ENCODE measurements at places on chromosomes 3 and 15.

DNA sequence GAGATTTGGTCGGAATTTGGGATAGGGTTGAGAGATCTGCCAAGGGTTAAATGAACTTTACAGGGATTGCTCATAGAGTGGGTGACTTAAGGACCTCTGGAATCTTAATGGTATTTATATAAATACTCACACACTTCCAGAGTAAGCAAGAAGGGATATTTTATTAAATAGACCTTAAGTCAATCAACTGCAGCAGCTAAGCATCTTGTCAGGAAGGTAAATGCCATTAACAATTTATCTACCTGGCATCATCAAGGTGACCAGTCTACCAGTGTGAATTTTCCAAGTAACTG is 123.9 kb downstream of the FEZF2 start:
- no peak for DNase-seq

- no peak for DNase-seq
These were observed 93.9 kb upstream of the ABHD17C start for GRCh38 chr15:80601256-80601655.

DNA sequence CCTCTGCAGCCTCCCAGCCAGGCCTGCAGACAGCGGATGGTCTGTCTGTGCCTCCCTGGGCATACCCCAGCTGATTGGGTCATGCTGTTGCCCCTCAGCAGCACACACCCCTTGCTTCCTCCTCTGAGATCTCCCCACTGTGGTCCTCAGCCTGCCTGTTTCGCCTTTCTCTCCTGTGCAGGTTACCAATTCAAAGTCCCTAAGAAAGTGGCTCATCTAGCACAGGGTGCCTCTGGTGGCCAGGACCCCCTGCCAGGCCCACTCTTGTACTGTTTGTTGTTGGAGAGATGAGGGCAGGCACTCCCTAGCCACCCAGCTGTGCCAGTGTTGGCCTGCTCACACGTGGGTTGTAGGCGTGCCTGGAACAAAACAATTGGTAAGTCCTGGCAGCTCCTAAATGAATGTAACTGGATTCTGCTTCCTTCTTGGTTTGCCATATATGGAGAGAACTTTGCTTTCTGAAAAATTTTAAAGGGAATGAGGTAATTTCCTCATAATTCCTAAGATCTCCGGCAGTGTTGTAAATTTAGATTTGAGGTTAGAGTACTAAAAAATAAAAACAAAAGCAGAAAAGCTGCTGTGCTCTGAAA is 213.2 kb upstream of the IL12A start:
- no peak for DNase-seq

DNA sequence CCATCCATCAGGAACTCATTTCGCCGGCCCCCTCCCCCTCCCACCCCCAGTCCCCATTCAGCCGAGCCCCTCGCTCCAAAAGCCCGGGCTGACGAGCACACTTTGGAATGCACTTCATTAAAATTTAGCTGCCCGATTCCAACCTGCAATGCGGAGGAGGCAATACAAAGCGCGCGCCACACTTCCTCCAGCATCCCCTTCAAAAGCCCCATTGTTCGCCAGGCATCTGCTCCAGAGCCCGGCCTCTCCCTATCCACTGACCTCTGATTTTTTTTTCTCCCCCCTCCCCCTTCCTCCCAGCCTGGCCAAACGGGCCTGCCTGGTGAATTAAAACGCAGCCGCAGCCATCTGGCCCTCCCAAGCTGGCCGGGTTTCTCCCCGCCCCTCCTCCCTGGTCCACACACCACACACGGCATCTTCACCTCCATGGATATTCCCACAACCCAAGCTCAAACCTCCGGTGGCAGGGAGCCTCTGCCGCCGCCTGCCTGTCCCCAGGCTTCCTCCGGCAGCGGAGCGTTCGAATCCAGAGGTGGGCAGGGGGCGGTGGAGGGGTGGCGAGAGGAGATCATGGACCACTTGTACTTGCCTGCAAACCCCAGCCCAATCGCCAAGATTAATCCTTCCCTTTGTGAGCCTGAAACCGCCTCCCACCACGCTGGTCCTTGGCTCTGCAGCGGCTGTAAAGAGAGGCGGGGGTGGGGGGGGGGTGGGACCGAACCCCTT is 441.3 kb downstream of the MAGI1 start:
- no peak for DNase-seq

- no peak for DNase-seq
These were observed 63.4 kb upstream of the LCTL start for GRCh38 chr15:66628976-66629723.

GRCh38 chr3:64266983-64267382 is 41.7 kb upstream of the PRICKLE2 start:
- no peak for DNase-seq

GRCh38 chr3:24156466-24156865 is 211.4 kb downstream of the NR1D2 start:
- no peak for DNase-seq

GRCh38 chr3:165895919-165896318 is 58.7 kb upstream of the BCHE start:
- no peak for DNase-seq

GRCh38 chr3:88661433-88661824 is 446.0 kb upstream of the EPHA3 start:
- DNase-seq: no peak

DNA sequence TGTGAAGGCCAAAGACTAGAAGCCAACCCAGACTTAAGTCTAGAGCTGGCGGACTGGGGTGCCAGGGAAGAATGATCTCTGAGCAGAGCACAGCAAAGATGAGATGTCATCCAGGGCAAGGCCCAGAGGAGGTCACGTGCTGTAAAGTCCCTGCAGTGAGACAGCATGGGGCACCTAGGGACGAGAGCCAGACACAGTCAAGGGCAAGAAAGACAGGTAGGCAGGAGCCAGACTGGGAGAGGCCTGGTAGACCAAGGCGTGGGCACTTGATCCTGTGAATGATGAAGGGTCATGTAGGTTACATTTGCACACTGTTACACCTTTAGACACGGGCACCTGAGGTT is 379.7 kb upstream of the PROK2 start:
- no peak for DNase-seq

DNA sequence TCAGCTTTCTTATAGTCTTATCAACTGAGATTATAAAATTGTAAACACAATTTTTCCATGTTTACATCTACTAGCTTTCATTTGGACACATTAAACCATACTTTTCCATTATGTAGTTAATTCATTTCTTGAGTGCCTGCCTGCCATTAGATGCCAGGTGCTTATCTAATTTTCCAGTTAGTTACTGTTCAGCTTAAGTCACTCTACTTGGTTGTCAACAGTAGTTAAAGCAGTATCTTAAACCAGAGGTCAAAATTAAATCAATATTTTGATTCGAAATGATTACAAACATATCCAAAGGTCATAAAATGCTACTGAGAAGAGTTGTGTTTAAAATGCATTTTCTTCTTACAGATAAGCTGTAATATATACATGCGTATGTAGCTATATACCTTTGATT is 56.2 kb upstream of the UBP1 start:
- DNase-seq: no peak

DNA sequence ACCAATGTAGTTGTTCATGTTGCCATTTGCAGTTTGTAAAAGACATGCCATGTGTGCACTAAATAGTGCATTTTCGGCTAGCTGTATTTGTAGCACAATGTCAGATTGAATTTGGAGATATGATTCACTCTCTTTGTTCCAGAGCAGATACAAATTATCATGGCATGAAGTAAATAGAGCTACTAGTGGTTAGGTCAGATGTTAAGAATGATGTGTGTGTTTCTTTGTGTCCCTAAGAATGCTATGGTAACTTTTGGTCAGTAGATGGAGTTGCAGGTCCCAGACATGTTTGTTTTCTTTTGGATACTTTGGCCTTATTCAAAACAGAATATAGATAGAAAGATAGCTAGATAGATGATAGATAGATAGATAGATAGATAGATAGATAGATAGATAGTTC is 595.8 kb downstream of the NLGN1 start:
- no peak for DNase-seq

DNA sequence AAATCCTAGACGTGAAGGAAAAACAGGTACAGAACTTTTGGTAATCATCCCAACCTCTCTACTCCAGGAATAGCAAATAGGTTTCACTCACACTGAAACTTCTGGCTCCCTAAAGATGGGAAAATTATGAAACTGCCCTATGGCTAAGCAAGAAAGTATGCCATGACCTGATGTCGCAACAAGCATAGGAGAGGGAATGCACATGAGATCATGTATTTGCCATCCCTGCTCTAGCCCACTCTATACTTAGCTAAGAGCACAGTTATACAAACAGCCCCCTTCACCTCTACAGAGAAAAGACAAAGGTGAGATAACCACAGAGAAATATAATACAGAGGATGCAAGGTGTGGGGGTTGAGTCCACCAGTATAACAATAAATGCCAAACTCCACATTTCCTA is 102.7 kb downstream of the TBC1D5 start:
- no peak for DNase-seq

GRCh38 chr3:22585504-22585903 is 617.6 kb upstream of the UBE2E2 start:
- DNase-seq: no peak

DNA sequence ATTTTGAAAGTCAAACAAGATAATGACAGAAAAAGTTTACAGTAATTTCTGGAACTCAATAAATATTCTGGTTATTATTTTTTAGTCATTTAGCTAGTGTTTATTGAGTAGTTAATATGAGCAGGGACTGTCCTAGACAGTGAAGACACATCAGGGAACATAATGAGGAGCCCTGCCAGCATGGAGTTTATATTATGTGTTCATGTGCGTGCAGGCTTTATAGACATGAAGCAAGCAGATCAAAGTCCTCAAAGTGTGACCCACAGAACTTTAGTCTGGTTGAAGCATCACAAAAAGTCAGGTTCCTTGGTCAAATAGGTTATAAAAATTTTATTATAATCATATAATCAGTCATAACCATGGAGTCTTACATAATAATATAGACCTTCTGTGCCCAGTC is 289.3 kb downstream of the CLSTN2 start:
- no peak for DNase-seq

DNA sequence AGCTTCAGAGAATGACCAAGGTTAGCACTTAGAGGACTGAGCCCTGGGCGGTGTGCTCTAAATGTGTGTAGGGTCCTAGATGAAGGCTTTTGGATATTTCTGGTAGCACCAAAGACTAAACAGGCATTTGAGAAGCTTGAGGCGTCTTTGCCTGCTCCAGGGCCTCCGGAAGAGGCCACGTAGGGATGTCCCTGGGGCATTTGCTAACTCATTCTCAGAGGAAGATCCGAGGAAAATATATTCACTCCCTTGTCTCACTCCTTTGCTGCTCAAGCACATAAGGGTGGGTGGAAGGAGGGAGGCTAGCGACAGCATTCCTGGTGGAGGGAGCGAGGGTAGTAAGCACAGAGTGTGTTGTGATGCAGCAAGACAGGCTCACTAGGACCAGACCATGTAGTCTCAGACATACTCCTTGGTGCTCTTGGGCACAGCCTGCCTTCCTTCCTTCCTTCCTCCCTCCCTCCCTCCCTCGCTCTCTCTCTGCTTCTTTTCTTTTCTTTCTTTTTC is 38.5 kb upstream of the XCR1 start:
- DNase-seq: no peak

DNA sequence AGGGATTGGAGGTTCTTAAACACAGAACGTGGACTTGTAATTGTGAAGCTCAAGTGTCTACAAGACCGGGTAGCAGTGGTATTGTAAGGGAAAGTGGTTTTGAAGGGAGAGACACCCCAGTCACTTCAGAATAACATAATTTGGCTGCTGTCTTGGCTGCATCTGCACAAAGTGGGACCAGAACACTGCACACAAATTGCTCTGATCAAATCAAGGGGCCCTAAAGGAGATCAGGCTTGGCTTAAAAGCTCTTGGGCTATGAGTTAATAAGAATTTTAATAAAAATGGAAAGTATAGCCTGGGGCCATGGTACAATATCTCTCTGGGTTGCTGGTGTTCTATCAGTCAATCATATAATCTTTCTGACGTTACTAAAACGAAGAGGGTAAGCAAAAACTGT is 356.1 kb upstream of the ICE2 start:
- DNase-seq: no peak

- peak; percentile 25 for DNase-seq
These were observed 18.9 kb upstream of the TGM5 start for GRCh38 chr15:43285609-43286037.

GRCh38 chr15:65343374-65343981 is 34.3 kb downstream of the IGDCC3 start:
- DNase-seq: no peak

GRCh38 chr3:47714606-47715005 is 67.1 kb downstream of the SMARCC1 start:
- DNase-seq: no peak

GRCh38 chr3:78174821-78175220 is 1134.9 kb downstream of the ROBO2 start:
- DNase-seq: no peak

DNA sequence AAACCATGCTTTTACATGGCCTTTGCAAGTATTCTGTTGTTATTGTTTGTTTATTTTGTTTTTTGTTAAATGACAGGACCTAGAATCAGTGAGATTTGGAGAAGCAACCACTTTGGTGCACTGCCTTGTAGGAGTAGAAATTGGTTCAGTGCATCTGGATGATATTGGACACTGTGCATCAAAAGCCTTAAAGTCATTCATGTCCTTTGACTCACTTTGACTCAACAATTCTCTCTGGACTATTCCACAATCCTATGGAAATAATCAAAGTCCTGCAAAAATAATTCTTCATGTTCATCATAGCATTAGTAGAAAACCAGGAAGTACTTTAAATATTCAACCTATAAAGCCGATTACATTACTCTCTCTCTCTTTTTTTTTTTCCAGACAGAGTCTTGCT is 224.8 kb downstream of the ABHD5 start:
- DNase-seq: no peak

GRCh38 chr3:71724584-71725270 is 475 bp downstream of the EIF4E3 start:
- peak; percentile 62 for DNase-seq

GRCh38 chr3:193780810-193781478 is 187.9 kb downstream of the OPA1 start:
- peak; percentile 27 for DNase-seq

DNA sequence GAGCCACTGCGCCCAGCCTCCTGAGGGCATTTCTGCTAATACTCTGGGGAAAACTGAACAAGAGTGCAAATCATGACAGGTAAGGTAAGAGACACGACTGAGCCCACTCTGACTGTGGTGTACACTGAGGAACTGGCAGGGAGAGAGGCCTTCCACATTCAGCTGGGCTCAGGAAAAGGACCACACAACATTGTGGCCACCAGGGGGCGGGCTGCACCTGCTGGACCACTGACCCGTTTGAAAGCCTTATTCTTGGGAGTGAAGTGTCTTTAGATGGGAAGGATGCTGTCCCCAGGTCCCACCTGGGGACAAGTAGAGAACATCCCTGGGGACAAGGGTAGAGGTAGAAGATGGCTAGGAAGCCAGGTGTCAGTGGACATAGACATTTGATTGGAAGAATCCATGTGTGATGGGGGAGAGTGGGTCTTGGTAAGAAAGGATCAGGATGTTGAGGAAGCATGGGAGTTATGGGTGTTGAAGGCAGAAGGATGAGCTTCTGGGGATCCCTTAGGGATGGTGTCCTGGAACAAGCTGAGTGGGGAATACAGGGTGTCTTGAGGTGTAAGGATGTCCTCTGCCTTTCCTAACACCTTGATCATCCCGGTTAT is 6.2 kb upstream of the CTDSPL start:
- DNase-seq: peak; percentile 79
